Neural progenitor cell (in vitro differentiated cells): ENCODE measurements at places on chromosomes 1 and 21. TPM values are rescaled to one million over a fixed set of nuclear protein-coding genes. Genes with fewer than 3 reads are reported as not detected.

GRCh38 chr1:90707363-90707710 is 9.8 kb downstream of the BARHL2 start:
- DNase-seq = peak; percentile 91

The OR2AK2 gene
- total RNA-seq = not detected in 2 replicates

The NBPF6 gene
- not detected in 2 replicates for total RNA-seq

The TMEM240 gene
- total RNA-seq = 8.0 and 13.3 TPM in 2 replicates

- DNase-seq = no peak
These were observed 713.5 kb downstream of the AMY1C start for GRCh38 chr1:104463126-104463697.
